ENCODE measurements at places on chromosomes 13 and 19. TPM values are rescaled to one million over a fixed set of nuclear protein-coding genes. Genes with fewer than 3 reads are reported as not detected.

The OR7C1 gene
- 1.5 TPM for total RNA-seq

- DNase-seq = peak; percentile 49
- H3K27ac ChIP-seq = no peak within 1 kb of the TSS
- H3K4me3 ChIP-seq = peak within 1 kb of the TSS; percentile 43
- H3K36me3 ChIP-seq = no peaks in the 10 kb centered on the region
These were observed at the start of gene CD37 for GRCh38 chr19:49335071-49335783. TSS of gene CD37 (plus strand) at chr19:49335406. CDS start at chr19:49335541, 135 bp downstream.

DNA sequence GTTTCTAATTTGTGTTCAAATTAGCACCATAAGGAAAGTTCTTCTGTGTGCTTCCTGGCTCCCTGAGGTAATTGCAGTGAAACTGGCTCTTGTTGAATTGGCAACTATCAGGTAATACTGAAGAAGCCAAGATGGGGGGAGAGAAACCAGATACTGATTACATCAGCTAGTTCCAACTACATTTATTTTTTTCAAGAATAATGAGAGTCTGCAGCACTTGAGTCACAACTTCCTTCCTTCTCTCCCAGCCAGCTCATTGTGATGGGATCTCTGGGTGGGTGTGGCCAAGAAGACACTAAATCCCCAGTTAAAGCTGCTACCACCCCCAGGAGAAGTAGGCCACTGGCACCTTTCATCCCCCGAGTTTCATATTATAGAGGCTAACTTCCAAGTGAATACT, 100.7 kb upstream of the RXFP2 start:
- H3K27me3 ChIP-seq = no peaks in the 10 kb centered on the region
- DNase-seq = no peak
- no peaks in the 10 kb centered on the region for H3K36me3 ChIP-seq
- no peak overlapping the region for H3K27ac ChIP-seq
- no peaks in the 10 kb centered on the region for H3K4me1 ChIP-seq

GRCh38 chr19:49200238-49200862, 42.8 kb downstream of the TRPM4 start:
- H3K27me3 ChIP-seq = no peaks in the 10 kb centered on the region
- no peaks in the 10 kb centered on the region for H3K36me3 ChIP-seq
- H3K4me3 ChIP-seq = no peak overlapping the region
- no peaks in the 10 kb centered on the region for H3K4me1 ChIP-seq
- DNase-seq = no peak

DNA sequence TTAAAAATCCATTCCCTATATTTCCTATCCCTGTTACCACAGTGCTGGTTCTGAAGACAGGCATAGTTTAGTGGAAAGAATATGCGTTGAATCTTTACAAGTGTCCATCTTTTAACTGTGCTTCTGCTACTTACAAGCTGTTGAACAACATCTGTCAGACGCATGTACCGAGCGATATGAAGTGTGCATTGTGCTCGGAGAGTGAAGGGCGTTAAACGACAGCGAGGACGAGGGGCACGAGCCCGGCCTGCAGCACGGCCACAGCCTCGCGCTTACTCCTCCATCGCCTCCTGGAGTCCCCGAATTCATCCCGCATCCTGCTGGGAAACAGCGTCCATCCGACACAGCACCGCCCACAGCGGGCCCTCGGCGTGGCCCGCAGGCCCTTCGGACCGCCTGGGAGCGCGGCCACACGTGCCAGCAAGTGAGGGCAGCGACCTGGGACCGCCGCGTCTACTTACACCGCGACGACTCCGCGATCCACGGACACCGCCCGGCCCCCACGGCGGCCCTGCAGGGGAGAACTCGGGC, 514 bp downstream of the PCID2 start:
- H3K27me3 ChIP-seq = no peaks in the 10 kb centered on the region
- DNase-seq = no peak
- H3K4me1 ChIP-seq = no peaks in the 10 kb centered on the region
- peak overlapping the region; percentile 96 for H3K27ac ChIP-seq
- no peaks in the 10 kb centered on the region for H3K36me3 ChIP-seq
- H3K4me3 ChIP-seq = peak overlapping the region; percentile 88

Measured in breast epithelium (tissue), 4 donors.